ENCODE measurements at places on chromosomes 4 and X.
A peak's percentile ranks its signal among the peaks of the same experiment; 100 is the strongest.

DNA sequence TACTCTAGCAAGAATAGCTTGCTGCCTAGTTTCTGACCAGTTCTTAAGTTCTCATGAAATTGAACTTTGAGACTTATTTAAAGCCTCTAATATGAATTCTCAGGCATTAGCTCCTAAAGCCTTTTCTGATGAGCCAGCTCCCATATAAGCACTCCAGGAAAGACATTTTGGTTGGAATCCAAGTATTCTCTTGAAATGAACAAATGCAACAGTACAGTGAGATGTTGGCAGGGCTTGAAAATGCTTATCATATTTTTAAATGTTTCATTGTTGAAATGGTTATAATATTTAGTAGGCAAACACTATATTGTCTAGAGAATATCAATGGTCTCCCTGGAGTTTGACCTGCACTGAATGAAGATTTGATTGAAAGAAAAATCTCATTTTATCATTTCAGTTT is 240.3 kb downstream of the ANK2 start:
- no peak for DNase-seq

GRCh38 chrX:101462892-101463291 is 22.4 kb upstream of the ARMCX4 start:
- peak; percentile 21 for DNase-seq

- no peak for DNase-seq
Measured at GRCh38 chr4:95183656-95184408, 364.9 kb downstream of the UNC5C start.

- no peak for DNase-seq
Measured at GRCh38 chr4:162151850-162152249, 11.9 kb downstream of the FSTL5 start.

DNA sequence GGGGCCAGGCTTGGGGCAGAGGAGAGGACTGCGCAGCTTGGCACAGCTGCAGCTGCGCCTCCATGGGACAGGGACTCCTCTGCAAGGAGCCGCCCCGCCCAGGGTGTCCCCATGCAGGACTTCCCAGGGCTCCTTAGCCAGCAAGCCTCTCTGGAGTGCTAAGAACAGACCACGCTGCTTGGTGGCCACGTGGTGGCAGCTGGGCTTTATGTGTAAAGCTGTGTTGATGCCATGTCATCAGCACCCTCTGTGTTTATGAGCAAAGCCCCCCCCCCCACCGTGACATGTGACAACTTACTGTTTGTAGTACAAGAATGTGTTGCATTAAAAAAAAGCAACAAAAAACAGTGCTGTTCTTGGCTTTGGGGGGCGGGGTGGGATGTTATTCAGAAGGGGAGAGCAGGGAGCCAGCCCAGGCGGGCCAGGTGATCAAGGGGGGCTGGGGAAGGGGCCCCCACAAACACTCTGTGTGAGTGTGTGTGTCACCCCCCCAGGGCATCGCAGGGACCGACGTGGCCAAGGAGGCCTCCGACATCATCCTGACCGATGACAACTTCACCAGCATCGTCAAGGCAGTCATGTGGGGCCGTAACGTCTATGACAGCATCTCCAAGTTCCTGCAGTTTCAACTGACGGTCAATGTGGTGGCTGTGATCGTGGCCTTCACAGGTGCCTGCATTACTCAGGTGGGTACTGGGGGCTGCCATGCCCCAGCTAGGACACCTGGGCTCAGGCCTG is 40.3 kb downstream of the ATP2B3 start:
- DNase-seq = no peak

GRCh38 chr4:29578329-29578728 is 1141.8 kb upstream of the PCDH7 start:
- peak; percentile 23 for DNase-seq

DNA sequence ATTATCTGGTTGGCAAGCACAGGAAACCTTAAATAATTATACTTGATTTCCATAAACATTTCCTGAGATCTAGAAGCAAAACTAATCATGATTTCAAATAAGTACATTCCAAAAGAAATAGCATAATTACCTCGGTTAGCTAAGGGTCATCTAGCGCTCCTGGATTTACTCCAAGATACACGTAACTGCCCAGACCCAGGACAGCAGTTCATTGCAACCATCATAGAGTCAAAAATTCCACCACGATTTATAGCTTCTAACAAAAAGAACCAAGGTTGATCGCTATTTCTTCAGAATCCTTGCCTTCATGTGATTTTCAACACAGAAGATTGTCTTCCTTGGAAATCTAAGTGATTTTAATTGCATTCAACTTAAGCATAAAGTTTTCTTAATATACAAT is 1235.5 kb upstream of the TENM3 start:
- no peak for DNase-seq

DNA sequence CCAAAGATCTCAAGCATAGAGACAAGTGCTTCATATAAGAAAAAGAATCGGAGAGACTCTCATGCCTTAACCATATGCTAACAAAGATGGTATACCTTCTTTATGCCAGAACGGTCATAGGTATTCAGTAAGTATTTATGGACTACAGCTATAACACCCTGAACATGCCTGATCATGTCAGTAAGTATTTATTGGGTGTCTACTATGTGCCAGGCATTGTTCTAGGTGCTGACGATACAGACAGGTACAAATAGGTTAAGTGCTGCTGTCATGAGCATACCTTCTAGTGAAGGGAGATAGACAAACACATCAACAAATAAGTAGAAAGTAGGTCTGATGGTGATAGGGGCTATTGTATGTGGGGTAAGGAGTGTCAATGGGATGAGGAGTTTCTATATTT is 9.5 kb upstream of the MID1 start:
- DNase-seq = no peak

DNA sequence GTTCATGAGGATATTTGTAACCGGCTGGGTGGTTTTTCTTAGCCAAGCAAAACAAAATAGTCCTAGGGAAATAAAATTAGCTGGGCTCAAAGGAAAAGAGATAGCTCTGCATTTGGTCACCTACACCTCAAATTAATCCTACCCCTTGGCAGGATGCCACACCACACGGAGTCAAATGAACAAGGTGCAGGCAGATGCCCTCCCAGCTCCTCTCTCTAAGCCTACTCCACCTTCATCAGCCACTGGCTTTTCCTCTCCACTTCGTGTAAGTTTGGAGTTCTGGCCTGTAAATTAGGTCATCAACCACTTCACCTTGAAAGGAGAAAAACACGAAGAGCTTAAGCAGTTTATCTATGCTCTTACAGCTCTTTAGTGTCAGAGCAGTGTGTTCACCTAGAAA is 1.4 kb downstream of the DDIT4L start:
- DNase-seq = no peak

DNA sequence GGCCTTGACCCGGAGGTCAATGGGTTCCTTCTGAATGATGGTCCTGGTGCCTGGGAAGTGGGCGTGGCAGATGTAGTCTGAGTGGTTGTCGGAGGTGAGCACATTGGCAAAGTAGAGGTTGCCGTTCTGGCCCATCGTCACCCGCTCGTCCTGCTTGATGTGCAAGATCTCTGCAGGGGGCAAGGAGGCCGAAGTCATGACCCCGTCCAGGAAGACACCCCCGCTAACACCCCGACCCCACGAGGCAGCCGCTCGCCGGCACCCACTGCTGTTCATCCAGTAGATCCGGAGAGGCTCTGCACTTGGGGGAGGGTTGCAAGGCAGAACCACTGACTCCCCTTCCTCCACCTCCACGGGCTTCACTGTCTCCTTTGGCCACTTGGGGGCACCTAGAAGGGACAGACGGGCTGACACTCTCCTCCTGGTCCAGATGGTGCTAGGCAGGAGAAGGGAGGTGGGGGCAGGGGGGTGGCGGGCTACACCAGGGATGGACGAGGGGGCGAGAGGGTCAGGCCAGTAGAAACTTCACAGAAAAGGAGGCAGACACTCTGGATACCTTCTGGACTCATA is 15.1 kb downstream of the L1CAM start:
- no peak for DNase-seq

DNA sequence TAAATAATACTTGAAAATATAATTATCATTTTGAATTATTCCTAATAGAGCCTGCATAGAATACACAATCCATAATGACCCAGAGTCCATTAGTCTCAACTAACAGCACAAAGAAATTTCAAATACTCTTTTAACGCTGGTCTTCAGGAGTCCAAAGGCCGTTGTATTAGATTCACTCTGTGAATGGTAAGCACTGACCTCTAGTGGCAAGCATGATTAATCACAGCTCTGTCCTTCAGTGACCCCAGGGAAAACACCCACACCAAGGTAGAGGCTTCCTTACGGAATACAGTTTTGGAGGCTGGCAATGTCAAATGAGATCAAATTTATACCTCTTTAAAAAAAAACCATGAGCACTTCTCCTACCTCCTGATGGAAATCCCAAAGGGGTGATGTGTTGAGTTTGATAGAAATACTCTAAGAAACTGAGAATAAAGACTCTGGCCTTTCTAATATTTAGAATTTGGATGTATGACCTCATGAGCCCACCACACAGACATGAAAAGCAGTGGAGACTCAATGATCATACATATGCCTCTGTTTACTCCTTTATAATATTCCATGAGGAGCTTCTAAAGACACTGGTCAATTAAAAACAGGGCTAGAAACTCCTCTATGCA is 147.2 kb upstream of the DKK2 start:
- DNase-seq = peak; percentile 35

GRCh38 chr4:164926301-164926700 is 49.3 kb downstream of the APELA start:
- no peak for DNase-seq

DNA sequence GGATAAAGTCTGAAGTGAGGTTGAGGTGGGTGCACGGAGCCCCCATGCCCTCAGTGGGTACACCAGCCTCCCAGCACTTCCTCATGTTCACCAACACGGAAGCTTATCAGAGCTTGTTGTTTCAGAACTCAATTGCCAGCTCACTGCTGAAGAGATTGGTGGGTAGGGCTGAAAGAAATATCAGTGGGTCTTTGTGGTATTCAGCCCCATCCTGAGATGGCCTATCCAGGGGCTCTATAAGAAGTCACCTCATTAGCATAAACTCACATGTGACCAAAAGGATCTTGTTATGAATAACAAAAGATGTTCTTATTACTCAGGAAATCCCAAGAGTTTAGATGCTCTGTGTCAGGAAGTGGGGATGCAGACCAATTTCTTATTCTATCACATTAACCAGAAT is 177.3 kb downstream of the ARHGAP10 start:
- no peak for DNase-seq

- DNase-seq = no peak
Measured at GRCh38 chrX:103362474-103362873, 6.2 kb downstream of the TCEAL9 start.

- DNase-seq = no peak
Measured at GRCh38 chr4:140363558-140363957, 9.9 kb upstream of the SCOC start.

- DNase-seq = no peak
Measured at GRCh38 chr4:181517491-181517890, 725.7 kb upstream of the TENM3 start.

DNA sequence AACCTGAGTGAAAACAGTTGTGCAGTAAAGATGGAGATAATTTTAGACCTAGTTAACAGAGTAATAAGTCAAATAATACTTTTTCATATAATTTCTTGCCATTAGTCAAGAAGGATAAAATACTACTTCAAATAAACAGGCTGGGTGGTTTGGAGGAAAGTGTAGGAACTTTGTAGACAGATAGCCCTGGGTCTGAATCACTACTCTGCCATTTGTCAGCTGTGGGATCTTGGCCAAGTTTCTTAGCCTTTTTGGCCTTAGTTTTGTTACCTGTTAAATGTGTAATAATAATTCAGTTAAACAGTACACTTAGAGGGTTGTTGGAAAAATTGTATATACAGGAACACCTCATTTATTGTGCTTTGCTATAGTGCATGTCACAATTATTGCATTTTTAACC is 163.7 kb downstream of the NPNT start:
- no peak for DNase-seq

DNA sequence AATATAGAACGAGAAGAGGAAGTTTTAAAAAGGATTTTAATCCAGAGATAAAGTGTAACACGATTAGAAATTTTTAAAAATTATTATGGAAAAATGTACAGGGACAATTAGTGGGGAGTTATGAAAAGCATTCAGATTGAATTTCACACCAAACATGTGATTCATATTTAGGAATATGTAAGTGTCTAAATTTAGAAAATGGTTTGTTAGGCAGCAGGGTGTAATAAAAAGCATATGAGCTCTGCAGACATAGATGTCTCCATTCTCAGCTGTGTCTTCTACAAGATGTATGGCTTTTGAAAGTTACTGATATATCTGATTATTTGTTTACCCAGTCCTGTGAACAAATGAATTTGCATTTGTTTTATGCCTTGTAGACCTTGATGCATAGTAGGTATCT is 638.9 kb upstream of the AGA start:
- no peak for DNase-seq

DNA sequence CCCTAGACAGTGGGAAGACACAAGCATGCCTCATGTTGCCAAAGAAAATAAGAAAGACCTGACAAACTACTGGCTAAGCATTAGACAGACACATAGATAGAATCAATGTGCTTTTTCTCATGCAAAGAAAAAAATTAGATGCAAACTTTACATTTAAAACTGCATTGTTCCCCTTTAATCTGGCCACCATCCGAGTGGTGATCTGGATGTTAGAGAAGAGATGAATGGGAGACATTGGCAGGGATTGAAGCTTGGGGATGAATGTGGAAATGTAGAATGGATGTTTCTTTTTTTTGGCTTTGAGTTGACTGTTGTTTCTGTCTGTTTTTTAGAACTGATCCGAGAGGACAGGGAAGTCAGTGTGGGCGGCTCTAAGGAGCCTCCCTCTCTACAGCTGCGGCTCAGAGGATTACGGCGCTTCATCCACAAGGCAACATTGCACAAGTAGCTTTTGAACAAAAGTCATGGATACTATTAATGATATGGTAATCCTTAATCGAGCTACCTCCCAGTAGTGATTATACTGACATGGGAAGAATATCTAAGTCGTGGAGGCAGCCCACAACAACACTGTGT is 53.0 kb downstream of the HELT start:
- DNase-seq = no peak

GRCh38 chrX:38987198-38987651 is 186.0 kb downstream of the MID1IP1 start:
- no peak for DNase-seq

- DNase-seq = no peak
Measured at GRCh38 chr4:82284475-82284857, 89.3 kb downstream of the HNRNPD start.

- no peak for DNase-seq
Measured at GRCh38 chr4:184727430-184727829, 6.5 kb downstream of the CENPU start.

DNA sequence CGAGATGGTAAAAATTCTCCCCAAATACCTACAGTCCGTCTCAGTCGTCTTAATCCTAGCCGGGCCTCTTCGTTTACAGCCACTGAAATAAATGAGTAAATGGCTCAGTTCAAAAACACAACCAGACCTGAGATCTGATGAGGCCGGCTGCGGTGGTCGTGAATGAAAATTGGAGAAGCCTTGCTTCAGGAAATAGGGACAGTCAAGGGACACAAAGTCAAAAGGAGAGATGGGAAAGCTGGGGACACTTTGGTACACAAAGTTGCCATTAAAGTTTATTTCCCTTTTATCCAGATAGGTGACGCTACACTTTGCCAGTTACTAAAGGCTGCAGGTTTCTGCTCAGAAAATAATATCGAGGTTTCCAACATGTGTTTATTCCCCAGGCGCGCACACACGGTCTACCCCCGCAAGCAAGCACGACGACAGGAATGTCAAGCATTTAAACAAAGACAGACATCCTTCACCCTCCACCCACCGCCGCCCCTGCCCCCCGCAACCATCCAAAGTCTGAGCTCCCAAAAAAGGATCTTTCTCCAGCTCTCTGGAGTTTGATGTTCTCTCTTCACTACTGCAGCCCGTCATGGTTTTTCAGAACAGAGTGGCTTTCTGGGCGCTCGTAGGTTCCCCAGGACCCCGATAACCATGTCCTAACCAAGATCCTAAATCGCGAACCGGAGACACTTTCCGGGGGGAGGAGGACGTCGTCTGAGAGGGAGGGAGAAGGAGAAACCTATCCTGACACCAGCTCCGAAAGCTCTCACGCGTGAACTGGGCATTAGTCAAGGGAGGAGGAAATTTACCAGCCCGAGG is 1.3 kb upstream of the PCDH7 start:
- DNase-seq = no peak
